Fibroblast of the aortic adventitia (primary cell): ENCODE measurements at places on chromosomes 1 and 21. TPM values are rescaled to one million over a fixed set of nuclear protein-coding genes. Genes with fewer than 3 reads are reported as not detected.

DNA sequence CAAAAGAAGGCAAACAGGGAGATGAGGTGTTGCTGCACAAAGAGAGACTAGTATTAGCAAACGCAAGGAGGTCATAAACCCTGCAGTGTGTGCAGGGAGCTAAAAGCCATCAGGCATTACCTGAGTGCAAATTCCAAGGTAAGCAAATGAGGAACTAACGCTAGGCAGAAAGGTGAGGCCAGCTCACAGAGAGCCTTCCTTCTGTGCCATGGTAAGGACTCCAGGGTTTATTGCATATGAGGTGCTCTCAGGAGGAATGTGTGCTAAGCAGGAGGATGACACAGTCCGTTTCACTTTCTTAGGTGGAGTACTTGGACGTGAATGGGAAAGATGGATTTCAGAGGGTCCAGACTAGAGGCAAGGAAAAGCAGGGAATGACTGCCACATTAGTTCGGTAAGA is 44.6 kb upstream of the MYBPHL start:
- no peak for DNase-seq

GRCh38 chr1:54312796-54313316 is 93.3 kb downstream of the SSBP3 start:
- DNase-seq, result peak; percentile 83

- DNase-seq, result peak; percentile 50
These were observed 64.1 kb downstream of the LRRN2 start for GRCh38 chr1:204621396-204621795.

DNA sequence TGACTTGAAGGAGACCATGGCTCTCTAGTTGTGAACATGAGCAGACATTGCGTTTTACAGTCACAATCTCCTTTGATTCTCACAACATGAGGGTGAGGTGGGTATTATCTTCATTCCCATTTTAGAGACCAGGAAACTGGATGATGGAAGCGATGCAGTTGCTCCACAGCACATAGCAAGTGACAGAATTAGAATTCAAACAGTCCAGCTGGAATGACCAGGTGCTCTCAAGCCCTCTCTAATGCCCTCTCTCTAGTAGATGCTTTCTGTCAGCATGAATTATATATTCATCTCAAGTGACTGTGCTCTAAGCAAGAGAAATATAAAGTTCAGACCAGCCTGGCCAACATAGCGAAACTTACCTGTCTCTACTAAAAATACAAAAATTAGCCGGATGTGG is 9.8 kb upstream of the KIF1B start:
- DNase-seq, result no peak

DNA sequence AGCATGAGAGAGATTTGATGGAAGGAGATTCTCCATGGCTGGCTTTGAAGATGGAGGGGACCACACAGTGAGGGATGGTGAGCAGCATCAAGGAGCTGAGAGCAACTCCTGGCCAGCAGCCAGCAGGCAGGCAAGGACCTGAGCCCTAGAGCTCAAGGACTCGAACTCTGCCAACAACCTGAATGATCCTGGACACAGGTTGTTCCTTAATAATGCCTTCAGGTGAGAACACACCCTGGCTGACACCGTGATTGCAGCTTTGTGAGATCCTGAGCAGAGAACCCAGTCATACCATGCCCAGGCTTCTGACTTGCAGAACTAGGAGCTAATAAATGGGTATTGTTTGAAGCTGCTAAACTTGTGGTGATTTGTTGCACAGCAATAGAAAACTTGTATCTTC is 183.1 kb downstream of the LMX1A start:
- no peak for DNase-seq

GRCh38 chr1:94235189-94236012 is 2.0 kb downstream of the ARHGAP29 start:
- no peak for DNase-seq

DNA sequence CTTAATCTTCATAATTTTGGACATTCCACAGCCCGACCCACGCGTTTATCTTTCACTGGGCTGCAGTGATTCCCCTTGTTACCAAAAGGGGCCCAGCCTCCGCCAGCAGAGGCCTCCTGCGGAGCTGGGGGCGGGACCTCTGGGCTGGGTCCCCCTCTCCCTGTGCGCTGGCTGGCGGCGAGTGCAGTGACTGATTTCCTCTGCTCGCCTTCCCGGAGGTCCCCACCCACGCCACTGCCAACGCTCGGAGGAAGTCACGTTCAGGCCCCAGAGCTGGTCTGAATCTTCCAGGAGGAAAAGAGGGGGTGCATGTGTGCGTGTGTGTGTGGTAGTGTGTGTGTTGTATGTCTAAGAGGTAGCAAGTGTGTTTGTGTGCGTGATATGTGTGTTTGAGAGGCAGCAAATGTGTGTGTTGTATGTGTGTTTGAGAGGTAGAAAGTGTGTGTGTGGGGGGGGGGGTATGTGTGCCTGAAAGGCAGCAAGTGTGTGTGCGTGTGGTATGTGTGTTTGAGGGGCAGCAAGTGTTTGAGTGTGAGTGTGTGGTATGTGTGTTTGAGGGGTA is 35.0 kb upstream of the JAK1 start:
- peak; percentile 43 for DNase-seq

The CRYAA gene
- not detected in 2 replicates for total RNA-seq

The ATXN7L2 gene
- 1.6 and 2.9 TPM in 2 replicates for total RNA-seq

The SPOCD1 gene
- total RNA-seq, result 3.4 and 37.2 TPM in 2 replicates

The CRNN gene
- total RNA-seq, result not detected in 2 replicates

DNA sequence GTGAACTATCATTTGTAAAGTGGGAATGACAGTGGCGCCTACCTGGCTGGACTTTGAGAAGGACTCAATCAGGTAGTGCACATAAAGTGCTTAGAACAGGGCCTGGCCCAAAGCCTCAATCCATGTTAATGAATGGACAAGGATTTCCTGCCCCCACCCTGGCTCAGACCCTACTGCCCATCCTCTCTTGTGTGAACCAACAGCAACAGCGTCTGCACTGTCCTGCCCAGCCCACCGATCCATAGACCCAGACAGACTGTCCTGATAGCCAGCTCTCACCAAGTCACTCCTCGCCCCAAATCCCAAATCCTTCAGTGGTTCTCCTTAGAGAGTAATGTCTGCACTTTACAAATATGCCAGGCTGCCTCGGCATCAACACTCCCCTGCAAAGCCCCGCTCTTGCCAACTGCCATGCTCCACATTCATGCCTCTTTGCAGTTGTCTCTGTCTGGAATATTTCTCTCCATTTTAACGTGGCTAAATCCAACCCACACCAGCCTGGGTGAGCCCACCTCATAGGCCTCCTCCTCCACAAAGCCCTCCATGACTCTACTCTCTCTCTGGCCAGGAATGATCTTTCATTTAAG is 157.6 kb upstream of the EDN2 start:
- no peak for DNase-seq

GRCh38 chr1:51515312-51515960 is 3.6 kb downstream of the EPS15 start:
- DNase-seq, result peak; percentile 46

DNA sequence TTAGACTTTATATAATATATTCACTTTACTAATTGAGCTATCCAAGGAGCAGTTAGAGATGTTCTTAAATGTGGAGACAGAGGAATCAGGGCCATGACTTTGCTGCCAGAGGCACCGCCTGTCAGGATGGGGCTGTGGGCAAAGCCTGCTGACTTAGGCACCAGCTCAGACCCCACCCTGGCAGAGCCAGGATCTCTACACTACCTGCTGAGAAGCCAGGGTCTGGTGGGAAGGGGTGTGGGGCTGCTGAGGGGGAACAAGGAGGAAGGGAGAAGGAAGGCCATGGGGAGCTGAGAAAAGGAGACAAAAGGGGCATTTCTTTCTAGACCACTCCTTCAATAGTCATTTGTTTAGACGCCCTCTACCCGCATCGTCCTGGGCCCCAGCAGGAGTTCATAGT is 104.8 kb downstream of the TMEM53 start:
- DNase-seq, result no peak

GRCh38 chr21:42775123-42775522 is 104.2 kb downstream of the WDR4 start:
- DNase-seq, result no peak

- no peak for DNase-seq
These were observed 1.1 kb upstream of the PKP1 start for GRCh38 chr1:201282216-201282615.

DNA sequence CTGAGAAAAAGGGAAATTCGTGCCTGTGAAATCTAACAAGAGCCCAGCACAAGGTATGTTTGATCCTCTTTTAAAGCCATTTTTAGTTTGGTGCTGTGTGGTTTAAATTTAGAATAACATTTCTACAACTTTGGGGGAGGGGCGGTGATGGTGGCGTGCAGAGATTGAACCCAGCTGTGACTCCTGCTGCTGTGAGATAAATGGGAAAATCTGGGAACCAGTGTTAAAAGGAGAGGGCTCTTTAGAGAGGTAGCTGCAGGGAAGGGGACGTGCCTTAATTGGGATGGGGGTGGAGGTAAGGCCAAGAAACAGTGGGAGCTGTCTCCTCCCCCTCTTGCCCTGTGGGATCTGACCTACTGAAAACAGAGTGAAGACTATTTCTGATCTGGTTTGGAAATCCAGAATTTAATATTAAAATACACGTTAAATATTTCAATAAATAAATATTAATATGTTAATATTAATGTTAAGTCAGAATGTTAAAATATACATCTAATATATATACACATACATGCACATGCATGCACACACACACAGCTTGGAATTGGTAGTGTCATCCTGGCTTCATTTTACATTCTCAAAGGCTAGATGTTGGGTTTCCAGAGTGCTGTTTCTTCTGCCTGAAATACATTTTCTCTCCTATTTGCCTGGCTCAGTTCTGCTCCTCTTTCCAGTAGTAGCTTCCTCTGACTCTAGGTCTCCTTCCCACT is 30.1 kb upstream of the DNAJC6 start:
- DNase-seq, result no peak

GRCh38 chr1:116329524-116330341 is 43.3 kb upstream of the ATP1A1 start:
- DNase-seq, result no peak

- DNase-seq, result no peak
These were observed 71.3 kb downstream of the GRIK3 start for GRCh38 chr1:36963006-36963405.

The DHDDS gene
- total RNA-seq, result 46.0 and 55.7 TPM in 2 replicates

DNA sequence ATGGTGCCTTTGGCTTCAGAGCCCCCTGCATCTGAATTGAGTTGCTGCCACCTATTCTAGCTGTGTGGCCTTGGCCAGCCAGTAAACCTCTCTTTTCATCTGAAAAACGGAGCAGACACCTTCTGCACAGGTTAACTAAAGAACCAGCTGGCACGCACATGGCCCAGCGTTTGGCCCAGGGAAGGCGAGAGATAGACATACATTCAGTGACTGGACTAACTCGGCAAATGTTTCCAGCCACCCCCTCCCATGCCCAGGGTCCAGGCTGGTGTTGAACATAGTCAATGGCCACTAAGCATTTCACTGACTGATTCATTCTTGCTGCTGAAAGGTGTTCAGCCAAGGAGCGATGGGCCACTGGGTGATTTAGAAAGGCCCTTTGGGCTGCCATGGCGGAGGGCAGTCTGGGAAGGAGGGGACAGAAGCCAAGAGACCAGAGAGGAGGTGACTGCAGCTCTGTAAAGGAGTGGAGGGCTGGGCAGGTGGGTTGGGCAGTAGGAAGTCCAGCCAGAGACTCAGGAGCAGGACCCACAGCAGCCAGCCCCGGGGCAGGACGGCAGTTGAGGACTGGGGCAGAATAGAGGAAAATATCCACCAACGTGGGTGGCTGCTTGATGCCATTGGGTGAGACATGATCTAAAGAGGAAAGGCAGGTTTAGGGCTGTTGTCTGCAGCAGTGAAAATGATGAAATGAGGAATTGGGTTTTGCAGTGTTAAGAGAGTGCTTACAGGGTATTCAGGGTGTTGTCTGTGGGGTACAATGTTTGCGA is 184.3 kb downstream of the HIVEP3 start:
- DNase-seq, result no peak

The NTMT2 gene
- total RNA-seq, result not detected in 2 replicates

- DNase-seq, result no peak
These were observed 91.2 kb downstream of the AJAP1 start for GRCh38 chr1:4745560-4745959.

The KCNJ9 gene
- total RNA-seq, result 0.08 TPM in 1 of 2 replicates, not detected in the other

DNA sequence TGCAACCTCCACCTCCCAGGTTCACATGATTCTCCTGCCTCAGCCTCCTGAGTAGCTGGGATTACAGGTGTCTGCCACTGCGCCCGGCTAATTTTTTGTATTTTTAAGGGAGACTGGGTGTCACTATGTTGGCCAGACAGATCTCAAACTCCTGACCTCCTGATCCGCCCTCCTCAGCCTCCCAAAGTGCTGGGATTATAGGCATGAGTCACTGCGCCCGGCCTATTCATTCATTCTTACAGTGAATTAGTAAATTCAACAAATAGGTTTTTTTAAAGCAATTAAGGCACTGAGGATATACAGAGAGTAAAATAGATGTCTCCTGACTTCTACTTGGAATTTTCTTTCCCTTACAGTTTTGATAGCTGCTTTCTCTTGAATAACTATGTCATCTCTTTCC is 43.5 kb downstream of the CDC42 start:
- no peak for DNase-seq

The GPR25 gene
- total RNA-seq, result not detected in 2 replicates
